ENCODE measurements at places on chromosomes 13 and 19. TPM values are rescaled to one million over a fixed set of nuclear protein-coding genes. Genes with fewer than 3 reads are reported as not detected.

Gene POU4F1
- polyA plus RNA-seq = not detected

Gene FCAR
- 0.35 TPM for polyA plus RNA-seq

Gene IRGC
- polyA plus RNA-seq = not detected

Gene SHISA7
- not detected for polyA plus RNA-seq

Gene RPL28
- 3,086 TPM for polyA plus RNA-seq

Gene SLC25A41
- 0.43 TPM for polyA plus RNA-seq

Gene ERVK3-1
- 38.0 TPM for polyA plus RNA-seq

Gene NDUFA7
- 239 TPM for polyA plus RNA-seq

Gene BCL3
- 63.7 TPM for polyA plus RNA-seq

Gene ZIC2
- polyA plus RNA-seq = not detected

Gene ITGBL1
- polyA plus RNA-seq = 6.0 TPM

Gene GRK1
- not detected for polyA plus RNA-seq
